Frontal cortex (tissue), 4 donors: ENCODE measurements at places on chromosomes 2 and 18. TPM values are rescaled to one million over a fixed set of nuclear protein-coding genes. Genes with fewer than 3 reads are reported as not detected.

The GKN1 gene
- not detected for total RNA-seq

The RGPD8 gene
- total RNA-seq: 39.1 TPM

The GRB14 gene
- 15.1 TPM for total RNA-seq

GRCh38 chr2:146108993-146109392 lies 1589.1 kb upstream of the ZEB2 start:
- DNase-seq: no peak

- DNase-seq: no peak
Observed at GRCh38 chr2:15938803-15939555, 1.4 kb upstream of the MYCN start.

DNA sequence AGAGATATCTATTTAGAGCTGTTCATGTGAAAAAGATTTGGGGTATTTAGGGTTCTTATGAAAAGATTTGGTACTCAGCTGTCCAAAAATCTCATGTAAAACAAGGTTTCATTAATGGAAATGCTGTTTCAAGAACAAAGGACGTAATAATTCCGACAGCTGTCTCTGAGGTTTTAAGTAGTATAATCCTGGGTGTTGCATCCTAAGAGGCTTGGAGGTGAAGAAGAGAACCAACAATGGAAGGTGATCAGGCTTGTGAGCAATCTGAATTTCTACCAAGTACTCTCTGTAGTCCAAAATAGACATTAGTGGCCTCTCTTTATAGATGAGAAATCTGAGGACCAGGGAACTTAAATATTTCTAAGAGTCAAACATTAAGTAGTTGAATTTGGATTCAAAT lies 205.1 kb downstream of the BABAM2 start:
- DNase-seq: no peak

The FTCDNL1 gene
- 2.0 TPM for total RNA-seq

GRCh38 chr2:65979446-65979845 lies 455.5 kb upstream of the MEIS1 start:
- no peak for DNase-seq

DNA sequence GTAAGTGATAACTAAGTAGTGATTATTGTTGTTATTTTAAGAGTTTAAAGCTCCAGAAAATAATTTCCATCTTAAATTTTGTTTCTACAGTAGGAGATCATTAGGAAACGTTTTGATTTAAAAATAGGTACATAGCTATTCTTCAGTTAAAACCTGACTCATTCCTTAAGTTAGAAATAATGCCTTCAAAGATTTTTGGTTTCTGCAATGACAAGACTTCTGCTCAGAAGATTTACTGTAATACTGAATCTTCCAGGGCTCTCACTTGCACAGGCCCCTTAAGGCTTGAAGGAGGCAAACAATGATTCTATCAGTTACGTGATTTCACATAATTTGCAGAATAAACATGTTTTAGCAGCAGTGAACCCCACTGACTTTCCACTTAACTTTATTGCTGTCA lies 333.7 kb downstream of the RAD51AP2 start:
- DNase-seq: no peak

The RESP18 gene
- total RNA-seq: 0.82 TPM

DNA sequence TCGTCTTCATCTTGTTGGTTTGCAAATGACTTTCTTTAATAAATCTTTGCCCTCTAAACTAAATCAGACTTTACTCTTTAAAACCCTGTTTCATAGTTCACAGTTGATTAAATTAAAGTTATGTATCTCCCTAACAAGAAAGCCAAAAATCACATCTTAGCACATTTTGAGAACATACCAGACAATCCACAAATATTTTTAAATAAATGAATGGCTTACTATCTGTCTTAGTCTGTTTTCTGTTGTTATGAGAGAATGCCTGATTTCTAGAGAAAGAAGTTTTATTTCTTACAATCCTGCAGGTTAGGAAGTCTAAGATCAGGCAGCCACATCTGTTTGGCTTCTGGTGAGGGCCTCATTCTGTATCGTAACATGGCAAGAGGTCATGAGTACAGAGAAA lies 1090.2 kb upstream of the PIK3C3 start:
- DNase-seq: no peak

- no peak for DNase-seq
Observed at GRCh38 chr2:12076810-12077209, 330.4 kb downstream of the LPIN1 start.

The PDCD1 gene
- 0.41 TPM for total RNA-seq

DNA sequence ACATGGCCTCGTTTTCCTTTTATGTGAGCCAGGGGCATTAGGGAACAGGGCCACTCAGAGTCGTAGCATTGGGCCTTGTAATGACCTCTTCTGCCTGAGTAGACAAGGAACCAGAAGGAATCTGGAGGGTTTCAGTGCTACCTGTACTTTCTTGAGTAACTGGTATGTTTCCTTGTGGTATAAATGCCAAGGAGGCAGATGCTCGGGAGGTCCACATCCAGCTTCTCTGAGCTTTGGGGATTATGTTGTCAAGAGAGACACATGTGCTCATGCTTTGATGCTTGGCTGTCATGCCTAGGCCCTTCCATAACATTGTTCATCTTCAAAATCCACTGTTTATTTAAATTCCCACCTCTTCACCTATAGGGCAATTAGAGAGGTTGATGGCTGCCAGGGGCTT lies 26.3 kb downstream of the FOSL2 start:
- DNase-seq: no peak

The ONECUT2 gene
- 1.2 TPM for total RNA-seq

DNA sequence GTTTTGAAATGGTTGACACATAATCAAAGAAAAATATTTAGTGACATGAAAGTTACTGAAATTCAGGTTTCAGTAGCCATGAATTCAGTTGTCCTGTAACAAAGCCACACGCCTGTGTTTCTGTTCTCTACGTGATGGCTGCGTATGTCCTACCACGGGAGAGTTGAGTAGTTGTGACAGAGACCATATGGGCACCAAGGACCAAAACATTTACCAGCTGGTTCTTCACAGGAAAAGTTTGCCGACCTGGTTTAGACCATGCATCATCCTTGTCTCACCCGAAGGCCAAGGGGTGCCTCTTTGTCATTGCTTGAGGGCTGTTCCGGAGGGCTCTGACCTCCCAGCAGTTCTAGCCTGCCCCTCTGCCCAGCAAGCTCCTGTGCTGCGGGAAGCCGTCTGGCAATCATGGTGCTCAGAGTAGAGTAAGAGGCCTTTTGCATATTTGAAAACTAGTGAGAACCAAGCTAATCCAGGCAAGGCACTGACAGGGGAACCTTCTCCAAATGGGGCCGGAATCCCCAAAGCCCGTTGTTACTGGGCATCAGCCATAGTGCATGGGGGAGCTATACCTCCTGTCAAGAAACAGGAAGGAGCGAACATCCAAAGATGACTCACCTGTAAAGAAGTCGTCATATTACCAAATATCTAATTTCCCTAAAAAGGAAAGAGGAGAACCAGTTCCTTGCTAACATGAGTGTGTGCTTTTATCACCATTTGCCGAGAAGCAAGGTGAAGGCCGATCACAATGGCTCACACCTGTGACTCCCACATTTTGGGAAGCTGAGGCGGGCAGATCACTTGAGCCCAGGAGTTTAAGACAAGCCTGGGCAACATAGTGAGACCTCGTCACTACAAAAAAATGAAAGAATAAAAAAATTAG lies 92.6 kb upstream of the RAB12 start:
- no peak for DNase-seq

DNA sequence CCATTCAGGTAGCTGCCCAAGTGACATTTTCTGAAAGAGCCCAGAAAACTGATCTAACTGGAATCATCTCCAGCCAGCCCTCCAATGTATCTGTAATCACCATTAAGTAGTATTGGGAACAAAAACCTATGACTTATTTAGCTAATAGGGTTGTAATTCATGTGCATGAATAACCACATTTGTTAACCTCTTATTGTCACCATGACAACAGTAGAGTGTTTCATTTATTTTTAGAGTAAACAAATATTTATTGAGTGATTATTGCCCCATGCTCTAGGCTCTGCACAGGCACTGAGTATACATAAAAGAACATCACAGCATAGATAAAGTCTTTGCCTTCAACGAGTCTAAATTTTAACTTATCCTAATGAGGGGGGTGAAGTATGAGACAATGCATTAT lies 265.4 kb upstream of the UBE2E3 start:
- DNase-seq: no peak

DNA sequence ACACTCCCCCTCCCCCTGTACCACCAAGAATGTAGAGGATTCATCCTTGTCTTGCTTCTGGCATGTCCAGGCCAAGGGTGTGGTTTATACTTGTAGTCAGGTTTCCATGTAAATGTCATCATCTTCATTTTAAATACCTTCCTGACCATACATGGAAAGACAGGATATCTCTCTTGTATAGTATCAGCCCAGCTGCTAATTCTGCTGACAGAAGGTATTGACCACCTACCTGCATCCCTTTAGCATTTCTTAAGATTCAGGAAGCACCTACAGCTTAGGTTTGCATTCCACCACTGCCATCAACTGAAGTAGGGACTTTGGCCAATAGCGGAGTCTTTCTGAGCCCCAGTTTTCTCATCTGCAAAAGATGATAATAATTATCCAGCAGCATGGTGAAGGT lies 22.9 kb upstream of the FSHR start:
- no peak for DNase-seq

The FAM237A gene
- total RNA-seq: not detected

GRCh38 chr2:196159221-196159892 lies 12.0 kb downstream of the STK17B start:
- DNase-seq: no peak

DNA sequence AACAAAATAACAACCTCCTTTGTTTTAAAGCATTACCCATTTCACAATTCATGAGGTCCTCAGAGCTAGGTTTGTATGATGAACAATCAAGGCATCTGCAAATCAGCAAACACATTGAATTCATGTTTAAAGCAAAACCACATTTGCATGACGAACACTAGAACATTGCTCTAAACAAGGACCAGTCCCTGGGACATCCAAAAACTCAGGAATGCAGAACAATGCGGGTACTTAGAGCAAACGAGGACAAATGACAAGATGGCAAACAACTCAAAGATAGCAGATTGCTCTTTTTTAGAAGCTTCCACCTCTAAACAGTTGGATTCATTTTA lies 45.7 kb upstream of the RALBP1 start:
- no peak for DNase-seq

The PLGLB2 gene
- 0.41 TPM for total RNA-seq

DNA sequence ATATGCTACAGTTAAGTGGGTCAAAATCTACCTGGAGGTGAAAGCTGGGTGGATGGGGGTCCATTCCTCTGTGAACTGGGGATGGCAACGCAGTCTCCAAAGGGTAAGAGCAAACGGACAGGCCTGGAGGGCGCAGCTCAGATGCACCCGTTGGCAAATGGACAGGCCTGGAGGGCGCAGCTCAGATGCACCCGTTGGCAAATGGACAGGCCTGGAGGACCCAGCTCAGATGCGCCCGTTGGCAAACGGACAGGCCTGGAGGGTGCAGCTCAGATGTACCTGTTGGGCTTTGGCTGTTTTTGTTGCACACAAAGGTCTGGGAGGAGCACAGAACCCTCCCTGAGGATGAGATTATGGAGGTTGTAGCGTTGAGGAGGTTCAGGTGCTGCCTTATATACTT lies 33.7 kb downstream of the RBFA start:
- no peak for DNase-seq

DNA sequence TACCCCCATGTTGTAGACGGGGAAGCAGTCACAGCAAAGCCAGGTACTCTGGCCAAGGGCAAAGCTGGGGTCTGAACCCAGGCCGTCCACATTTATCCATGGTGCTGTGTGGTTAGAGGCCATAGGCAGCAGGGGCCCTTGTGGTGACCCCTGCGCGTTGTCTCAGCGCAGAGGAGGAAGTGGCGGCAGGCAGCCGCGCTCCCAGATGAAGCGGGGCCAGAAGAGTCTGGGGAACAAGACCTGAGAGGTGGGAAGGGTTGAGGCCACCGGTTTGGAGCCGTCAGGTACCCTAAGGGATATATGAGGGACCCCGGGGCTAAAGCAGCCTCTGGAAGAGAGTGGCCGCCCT lies 770 bp downstream of the ZNF396 start:
- no peak for DNase-seq

- DNase-seq: no peak
Observed at GRCh38 chr2:195513119-195513518, 143.9 kb upstream of the SLC39A10 start.

The DAW1 gene
- total RNA-seq: 1.2 TPM
